ENCODE measurements at places on chromosomes 11 and 22. TPM values are rescaled to one million over a fixed set of nuclear protein-coding genes. Genes with fewer than 3 reads are reported as not detected.

GRCh38 chr22:46060292-46061123 is 83.5 kb upstream of the WNT7B start:
- no peak overlapping the region for H3K4me3 ChIP-seq
- H3K27me3 ChIP-seq: no peaks in the 10 kb centered on the region
- H3K4me1 ChIP-seq: no peaks in the 10 kb centered on the region
- H3K36me3 ChIP-seq: no peaks in the 10 kb centered on the region
- no peak overlapping the region for H3K27ac ChIP-seq

DNA sequence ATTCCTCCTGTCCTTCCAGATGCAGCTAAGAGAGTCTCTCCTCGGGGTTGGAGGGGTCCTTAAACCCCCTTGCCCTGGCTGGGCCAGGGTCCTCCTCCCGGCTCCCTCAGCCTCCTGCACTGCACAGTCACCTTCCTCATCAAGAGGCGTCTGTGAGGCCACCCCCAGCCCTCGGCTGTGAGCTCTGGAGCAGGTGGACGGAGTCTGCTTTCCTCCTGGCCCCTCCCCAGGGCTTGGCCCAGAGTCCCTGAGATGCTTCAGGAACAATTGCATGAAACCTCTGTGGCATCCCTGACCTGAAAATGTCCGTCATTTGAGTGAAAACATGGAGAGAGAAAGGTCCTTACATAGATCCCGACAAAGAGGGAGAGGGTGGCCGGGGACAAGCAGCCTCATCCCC is 6.7 kb upstream of the FGF3 start:
- H3K4me1 ChIP-seq: peaks cover 21% of the 10 kb centered on the region
- DNase-seq: no peak
- H3K36me3 ChIP-seq: no peaks in the 10 kb centered on the region
- H3K27ac ChIP-seq: no peak overlapping the region

RFPL1 gene
- not detected for total RNA-seq

SYCE3 gene
- total RNA-seq: not detected

ACRV1 gene
- total RNA-seq: not detected

DNA sequence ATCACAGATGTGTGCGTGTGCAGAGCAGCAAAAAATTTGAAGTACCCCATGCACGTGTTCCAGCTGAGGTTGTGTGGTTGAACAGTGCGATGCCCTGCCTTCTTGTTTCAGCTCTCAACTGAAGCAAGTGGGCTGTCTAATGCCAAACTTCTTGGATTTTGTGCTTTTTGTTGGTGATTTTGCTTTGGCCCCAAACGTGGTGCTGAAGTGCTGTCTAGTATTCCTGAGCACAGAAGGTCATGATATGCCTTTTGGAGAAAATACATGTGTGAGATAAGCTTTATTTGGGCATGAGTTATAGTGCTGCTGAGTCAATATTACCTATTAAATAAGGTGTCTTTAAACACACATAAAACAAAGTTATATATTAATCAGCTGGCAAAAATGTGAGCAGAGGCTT is 14.1 kb downstream of the YDJC start:
- no peaks in the 10 kb centered on the region for H3K27me3 ChIP-seq
- peaks cover 5% of the 10 kb centered on the region for H3K4me1 ChIP-seq
- H3K27ac ChIP-seq: no peak overlapping the region

DNA sequence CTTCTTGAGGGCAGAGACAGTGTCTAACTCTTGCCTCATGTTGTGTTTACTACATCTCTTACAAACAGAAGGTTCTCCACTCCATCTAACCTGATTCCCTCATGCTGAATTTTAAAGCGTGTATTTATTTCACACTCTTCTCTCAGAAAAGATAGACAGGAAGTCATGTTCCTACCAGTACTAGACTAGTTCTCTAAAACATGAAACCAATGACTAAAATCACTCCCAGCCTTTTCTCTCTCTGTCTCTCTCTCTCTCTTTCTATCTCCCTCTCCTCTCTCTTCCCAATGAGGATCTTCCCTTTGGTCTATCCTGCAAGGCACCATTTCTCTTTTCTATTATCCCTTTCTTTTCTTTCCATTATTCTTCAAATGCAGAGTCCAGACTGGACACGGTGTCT is 391.9 kb upstream of the CADM1 start:
- no peak overlapping the region for H3K27ac ChIP-seq
- DNase-seq: no peak
- no peaks in the 10 kb centered on the region for H3K27me3 ChIP-seq

ATG2A gene
- 31.1 TPM for total RNA-seq
